Activated naive CD8-positive, alpha-beta T cell treated with anti-CD3 and anti-CD28 coated beads, Interleukin-2, amount 10 ng/mL, durations not matched to agents 7 days and 5 days (primary cell): ENCODE measurements at places on chromosomes 4 and X. TPM values are rescaled to one million over a fixed set of nuclear protein-coding genes. Genes with fewer than 3 reads are reported as not detected.

GRCh38 chrX:108224727-108225621 lies 133.4 kb downstream of the ATG4A start:
- DNase-seq = no peak
- H3K27ac ChIP-seq = no peak overlapping the region
- H3K36me3 ChIP-seq = no peaks in the 10 kb centered on the region
- H3K4me3 ChIP-seq = no peak overlapping the region
- peaks cover 2% of the 10 kb centered on the region for H3K27me3 ChIP-seq

DNA sequence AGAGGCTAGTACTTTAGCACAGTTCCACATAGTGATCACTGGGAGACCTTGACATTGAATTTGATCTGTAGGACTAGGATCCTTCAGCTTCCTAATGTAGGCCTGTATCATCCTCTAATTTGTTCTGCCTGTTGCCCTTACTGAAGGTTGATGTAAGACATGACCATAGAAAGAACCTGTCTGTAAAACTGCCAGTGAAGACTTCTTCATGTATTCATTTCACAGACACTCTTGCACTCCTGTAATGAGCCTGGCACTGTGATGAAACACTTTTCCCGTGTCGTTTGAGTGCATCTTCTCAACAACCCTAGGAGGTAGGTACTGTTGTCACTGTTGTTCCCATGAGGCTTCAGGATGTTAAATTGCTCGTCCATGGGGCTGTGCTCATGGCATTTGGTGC lies 14.7 kb downstream of the RAB9A start:
- no peak overlapping the region for H3K27ac ChIP-seq
- no peak for DNase-seq

DNA sequence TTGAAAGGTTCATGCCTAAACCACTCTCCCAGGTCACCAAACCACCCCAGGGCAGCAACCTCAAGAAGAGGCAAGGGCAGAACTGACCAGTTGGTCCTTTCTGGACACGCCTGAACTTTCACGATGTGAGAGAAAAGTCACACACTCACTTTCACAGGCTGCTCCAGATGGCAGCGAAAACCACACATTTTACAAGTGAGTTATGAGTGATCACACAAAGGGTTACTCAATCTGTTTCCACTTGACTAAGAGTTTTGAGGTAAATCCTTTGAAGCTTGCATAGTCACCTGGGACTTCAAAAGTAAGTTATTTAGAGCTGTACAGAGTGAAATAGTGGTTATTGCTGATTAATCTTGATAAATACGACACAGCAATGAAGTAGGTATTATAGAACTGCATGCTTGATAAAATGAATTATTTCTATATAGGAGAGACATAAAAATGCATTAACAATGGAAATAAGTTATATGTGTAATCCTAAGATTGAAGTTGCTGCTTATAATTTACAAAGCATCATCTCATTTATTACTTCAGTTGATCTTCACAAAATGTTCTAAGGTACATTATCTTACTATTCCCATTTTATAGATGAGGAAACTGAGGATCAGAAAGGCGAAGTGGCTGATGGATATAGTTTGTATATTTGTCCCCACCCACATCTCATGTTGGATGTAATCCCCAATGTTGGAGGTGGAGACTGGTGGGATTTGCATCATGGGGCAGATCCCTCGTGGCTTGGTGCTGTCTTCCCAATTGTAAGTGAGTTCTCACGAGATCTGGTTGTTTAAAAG lies 103.0 kb upstream of the KLF3 start:
- no peaks in the 10 kb centered on the region for H3K27me3 ChIP-seq
- no peaks in the 10 kb centered on the region for H3K4me1 ChIP-seq
- no peaks in the 10 kb centered on the region for H3K36me3 ChIP-seq
- H3K4me3 ChIP-seq = no peak overlapping the region

GRCh38 chr4:184368731-184369130 lies 105.6 kb downstream of the IRF2 start:
- no peak overlapping the region for H3K4me3 ChIP-seq
- H3K4me1 ChIP-seq = peaks cover 21% of the 10 kb centered on the region
- peaks cover 21% of the 10 kb centered on the region for H3K36me3 ChIP-seq
- no peak for DNase-seq
- no peaks in the 10 kb centered on the region for H3K27me3 ChIP-seq

DNA sequence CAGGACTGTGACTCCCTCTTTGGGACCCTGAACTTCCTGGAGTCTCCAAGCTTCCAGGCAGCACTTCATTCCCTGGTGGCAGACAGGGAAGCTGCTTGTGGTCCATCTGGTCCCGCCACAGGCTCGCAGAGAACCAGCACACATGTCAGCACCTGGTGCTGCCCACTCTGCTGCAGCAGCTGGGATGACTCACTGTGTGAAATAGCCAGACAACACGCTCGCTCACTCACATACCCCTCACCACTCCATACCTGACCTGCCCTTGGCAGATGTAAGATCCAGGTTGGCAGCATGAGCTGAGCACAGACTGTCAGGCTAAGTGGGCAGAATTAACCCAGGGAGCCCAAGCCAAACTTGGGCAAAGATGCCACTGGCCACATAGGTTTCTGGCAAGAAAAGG lies 613.5 kb downstream of the PCDH18 start:
- H3K4me1 ChIP-seq = no peaks in the 10 kb centered on the region
- no peaks in the 10 kb centered on the region for H3K27me3 ChIP-seq
- DNase-seq = no peak
- H3K36me3 ChIP-seq = no peaks in the 10 kb centered on the region

GRCh38 chrX:133991814-133992213 lies 6.4 kb upstream of the GPC3 start:
- no peak overlapping the region for H3K4me3 ChIP-seq
- no peaks in the 10 kb centered on the region for H3K4me1 ChIP-seq
- DNase-seq = no peak
- no peak overlapping the region for H3K27ac ChIP-seq
- peaks cover 5% of the 10 kb centered on the region for H3K27me3 ChIP-seq

DNA sequence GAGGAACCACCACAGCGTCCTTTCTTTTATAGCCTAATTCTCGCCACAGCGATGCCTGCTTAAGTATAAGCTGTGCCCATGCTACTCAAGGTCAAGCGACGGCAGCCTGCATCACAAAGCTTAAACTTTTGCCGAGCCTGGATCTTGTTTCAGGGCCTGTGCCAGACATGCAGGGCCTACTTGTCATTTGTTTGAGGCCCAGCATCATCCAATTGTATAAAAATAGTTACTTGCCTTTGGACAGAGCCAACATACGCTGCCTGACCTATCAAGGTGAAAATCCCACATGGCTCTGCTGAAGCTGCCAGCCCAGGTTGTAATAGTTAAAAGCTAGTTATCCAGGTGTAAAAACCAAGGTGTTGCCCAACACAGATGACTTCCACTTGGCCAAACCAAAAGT lies 107.1 kb downstream of the TMEM131L start:
- H3K27ac ChIP-seq = peak overlapping the region; percentile 35
- H3K4me1 ChIP-seq = peaks cover 65% of the 10 kb centered on the region
- H3K27me3 ChIP-seq = no peaks in the 10 kb centered on the region
- H3K36me3 ChIP-seq = peaks cover 23% of the 10 kb centered on the region

DNA sequence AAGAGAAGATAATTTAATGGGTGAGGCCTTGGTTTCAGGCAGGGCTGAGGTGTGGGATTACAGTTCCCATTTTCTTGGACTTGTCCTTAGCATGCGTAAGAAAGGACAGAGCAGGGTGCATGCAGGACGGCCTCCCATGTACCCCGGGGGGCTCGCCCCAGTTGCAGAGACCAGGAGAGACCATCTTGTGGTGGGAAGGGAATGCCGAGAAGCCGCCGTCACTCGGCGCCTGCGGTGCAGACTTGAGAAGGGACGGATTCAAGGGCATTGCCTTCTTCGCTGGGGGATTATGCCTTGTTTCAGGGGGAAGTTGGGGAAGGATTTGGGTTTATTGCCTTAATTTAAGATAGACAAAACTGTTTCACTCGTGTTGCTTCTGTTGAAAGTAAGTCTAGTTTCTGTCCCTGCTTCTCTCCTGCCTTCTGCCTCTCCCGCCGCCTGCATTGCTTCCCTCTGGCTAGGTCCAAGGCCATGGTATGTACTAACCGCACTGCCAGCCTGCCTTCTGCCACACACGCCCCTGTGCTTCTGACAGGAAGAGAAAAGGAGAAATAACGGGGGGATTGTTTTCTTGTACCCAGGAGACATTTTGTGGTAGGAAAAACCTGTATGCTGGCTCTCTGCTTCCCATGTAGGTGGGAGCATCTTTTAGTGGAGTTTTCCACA lies 175.9 kb downstream of the DCLK2 start:
- H3K4me1 ChIP-seq = no peaks in the 10 kb centered on the region
- no peak overlapping the region for H3K27ac ChIP-seq
- no peak overlapping the region for H3K4me3 ChIP-seq
- H3K27me3 ChIP-seq = no peaks in the 10 kb centered on the region

- H3K36me3 ChIP-seq = no peaks in the 10 kb centered on the region
- H3K27me3 ChIP-seq = no peaks in the 10 kb centered on the region
- no peak for DNase-seq
- no peaks in the 10 kb centered on the region for H3K4me1 ChIP-seq
- no peak overlapping the region for H3K27ac ChIP-seq
Measured at GRCh38 chrX:102042372-102043325, 82.8 kb upstream of the TCEAL2 start.

ITIH6 gene
- not detected for total RNA-seq

DDX53 gene
- not detected for total RNA-seq

CXCL5 gene
- not detected for total RNA-seq
